ENCODE measurements at places on chromosomes 2 and 18.

GRCh38 chr2:54483426-54483825 is 27.3 kb downstream of the SPTBN1 start:
- no peak for DNase-seq

- DNase-seq, result no peak
These were observed 94.9 kb downstream of the SLC4A3 start for GRCh38 chr2:219722276-219722879.

GRCh38 chr2:100814453-100814852 is 5.5 kb upstream of the NPAS2 start:
- DNase-seq, result no peak

DNA sequence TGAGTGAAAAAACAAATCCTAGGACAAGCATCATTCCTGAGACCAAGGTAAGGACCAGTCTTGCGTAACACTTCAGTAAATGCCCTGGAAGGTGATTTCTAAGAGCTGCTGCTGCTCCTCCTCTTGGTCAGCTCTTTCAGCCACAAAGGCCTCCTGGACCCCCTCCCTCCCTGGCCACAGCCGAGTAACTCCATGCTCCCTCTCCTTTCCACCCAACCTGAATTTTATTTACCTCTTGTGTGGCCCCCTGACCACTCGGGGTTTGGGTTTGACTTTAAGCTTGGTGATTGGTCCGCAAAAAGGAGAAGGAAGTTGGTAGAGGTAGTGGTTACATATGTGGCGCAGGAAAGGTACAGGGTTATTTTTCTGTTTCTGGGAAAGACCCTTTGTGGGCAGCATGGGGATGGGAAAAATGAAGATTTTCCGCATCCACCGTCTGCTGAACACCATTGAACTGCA is 9.2 kb downstream of the HTRA2 start:
- no peak for DNase-seq

GRCh38 chr2:71789556-71790204 is 336.3 kb downstream of the DYSF start:
- no peak for DNase-seq

Measured in spinal cord (tissue), 10 donors.